Midbrain (tissue), 1 donor: ENCODE measurements at places on chromosomes 3 and 15.

DNA sequence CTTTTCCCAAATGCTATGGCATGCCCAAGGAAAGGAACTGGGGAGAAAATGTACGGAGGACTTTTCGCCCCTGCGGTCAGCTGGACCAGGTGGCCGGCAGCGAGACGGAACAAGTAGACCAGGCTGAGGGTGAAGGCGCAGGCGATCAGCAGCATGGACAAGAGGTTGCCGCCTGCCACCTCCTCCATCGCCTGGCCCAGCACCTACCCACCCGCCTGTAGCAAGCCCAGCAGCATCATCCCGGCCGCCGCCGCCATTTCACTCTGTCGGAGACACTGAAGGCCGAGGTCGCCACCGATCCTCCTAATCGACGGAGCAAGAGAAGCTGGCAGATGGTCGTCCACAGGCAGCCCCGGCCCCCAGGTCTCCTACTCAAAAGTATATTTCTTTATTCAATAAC lies 1046.3 kb upstream of the GBE1 start:
- no peak for DNase-seq

- DNase-seq: no peak
These were observed 82.1 kb downstream of the DUT start for GRCh38 chr15:48413304-48413703.

GRCh38 chr3:129507181-129507831 lies 21.1 kb upstream of the RHO start:
- peak; percentile 48 for DNase-seq

DNA sequence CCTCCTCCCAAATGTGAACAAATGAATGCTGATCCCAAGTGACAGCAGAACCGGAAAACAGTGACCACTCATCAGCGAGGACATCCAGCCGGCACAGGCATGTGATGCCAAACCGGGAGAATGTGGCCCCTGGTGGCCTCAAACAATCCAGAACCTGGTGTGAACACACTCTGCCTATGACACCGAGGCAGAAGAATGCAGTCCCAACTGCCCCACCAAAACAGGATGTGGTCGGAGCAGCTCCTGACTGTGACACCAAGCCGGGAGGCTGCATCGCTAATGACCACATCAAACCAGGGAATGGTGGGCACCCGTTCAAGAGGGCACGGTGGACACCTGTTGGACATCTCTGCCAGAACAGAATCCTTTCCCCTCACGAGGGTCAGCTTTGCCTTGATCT lies 15.4 kb downstream of the SCN5A start:
- no peak for DNase-seq

- DNase-seq: no peak
These were observed 117.5 kb downstream of the APBA2 start for GRCh38 chr15:29003191-29003839.

DNA sequence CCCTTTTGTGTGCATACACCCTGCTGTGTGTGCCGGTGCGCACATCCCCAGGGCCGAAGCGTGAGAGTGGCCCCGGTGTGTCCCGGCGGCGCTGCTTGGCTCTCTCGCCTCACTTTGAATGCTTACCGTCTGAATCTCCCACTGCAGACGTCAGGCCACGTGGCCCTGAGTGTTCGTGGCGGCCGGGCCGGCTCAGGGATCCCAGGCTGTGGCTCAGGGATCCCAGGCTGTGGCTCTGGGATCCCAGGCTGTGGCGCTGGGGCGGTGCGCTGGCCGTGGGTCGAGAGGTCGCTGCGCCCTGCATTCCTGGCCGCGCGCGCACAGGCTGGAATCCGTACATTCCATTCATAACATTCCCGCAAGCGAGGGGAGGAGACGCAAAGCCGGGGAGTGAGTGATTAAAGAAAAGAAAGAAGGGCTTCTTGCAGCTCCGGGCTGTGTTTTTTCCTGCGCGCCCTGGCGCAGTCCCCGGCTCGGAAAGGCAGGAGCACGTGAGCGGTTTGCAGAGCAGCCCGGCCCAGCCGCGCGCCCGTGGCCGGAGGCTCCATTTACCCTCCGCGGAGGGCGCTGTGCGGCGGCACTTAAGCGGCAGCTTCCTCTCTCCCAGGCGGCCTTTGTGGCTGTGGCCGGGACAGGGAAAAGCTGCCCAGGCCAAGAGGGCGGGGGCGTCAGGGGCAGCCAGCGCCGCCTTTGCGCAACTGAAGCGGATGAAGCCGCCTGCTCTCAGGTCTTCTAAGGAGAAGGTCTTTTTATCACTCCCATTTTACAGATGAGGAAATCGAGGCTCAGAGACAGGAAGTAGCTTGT lies 87.0 kb upstream of the ALDH1L1 start:
- peak; percentile 83 for DNase-seq

DNA sequence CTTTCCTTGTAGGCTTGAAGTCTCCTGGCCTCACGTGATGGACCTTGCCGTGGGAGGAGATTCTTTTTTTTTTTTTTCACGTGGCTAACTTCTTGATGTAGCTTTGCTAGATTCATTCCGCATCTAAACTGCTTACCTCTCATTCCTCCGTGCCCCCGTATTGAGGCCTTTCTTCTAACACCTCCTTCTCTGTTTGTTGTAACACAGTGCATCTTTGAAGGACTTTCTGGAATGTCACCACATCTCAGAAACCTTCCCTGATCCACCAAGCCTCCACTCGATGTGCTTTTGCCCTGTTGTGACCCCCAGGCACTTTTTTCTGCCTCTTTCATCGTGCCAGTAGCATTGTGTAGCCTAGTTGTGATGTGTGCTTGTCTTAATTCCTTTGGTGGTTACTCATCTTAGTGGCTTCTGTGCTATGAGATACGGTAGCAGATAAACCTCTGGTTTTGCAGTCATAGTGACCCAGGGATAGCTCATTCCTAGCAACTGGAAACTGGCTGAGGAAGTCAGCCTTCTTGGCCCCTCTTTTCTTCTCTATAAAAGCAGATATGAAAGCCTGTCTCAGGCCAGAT lies 1.6 kb upstream of the BNC1 start:
- no peak for DNase-seq

- DNase-seq: no peak
These were observed 597.2 kb upstream of the ADAMTS9 start for GRCh38 chr3:65284961-65285360.

DNA sequence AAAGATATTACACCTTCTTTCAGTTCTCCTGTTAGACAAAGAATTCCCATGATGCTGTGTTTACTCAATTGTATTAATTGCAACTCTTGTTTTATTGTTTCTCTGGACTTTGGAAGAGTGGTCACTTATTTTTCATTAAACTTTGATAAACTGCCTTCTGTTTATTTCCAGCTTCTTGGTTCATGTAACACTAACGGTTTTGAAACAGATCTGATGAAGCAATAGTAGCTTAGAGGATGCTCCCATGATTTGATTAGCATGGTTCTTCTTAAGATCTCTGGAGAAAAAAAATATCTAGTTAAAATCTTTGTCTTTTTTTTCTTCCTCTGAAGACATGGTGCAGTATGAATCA lies 90.1 kb downstream of the FNDC3B start:
- no peak for DNase-seq

DNA sequence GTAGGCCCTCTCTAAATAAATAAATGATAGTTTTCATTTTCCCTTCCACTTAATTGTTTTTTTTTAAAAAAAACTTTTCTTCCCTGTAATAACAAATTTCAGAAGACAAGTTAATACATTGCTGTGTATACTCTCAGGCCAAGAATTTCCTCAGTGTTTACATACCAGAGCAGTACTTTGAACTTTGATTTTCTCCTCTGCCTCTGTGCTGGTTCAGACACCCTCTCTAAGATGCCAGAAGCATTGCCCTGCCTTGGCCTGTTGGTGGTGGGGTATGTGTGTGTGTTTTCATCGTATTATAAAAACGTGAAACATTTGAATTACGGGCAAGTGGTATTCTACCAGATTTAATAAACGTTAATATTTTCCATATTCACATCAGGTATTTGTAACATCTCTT lies 70.1 kb downstream of the SMAD3 start:
- DNase-seq: no peak

DNA sequence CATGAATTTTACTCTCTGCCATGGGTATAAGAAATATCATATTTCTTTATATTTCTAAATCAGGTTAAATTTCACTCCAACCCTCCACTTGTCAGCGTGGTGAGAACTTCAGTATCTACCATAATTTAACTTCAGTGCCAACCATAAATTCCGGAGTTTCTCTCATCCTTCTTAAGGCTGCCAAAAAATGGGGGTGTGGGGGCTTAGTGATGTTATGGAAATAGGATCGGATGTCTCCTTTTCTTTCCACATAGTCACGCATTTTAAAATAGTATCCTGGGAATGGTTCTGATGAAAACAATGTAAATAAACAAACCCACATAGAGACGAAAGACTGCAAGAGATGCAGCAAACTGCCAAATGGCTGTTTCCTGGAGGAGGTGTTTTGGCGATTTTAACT lies 12.9 kb upstream of the FAM3D start:
- no peak for DNase-seq

DNA sequence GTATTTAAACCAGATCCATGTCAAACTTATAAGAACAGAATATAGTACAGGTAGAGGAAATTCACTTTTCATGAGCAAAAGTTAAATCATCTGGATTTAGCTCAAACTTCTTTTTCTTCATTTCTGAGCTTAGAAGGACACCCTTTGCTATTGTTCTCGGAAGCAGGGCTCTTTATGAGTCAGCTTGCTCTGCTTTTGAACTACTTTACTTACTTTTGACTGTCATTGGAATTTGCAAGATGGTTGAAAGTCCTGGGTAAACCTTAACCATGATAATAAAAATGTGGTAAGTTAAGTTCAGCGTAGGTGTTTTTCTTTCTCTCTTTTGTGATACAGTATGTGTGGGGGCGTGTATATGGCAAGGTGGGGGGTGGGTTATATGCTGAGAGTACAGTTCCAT lies 312.7 kb upstream of the DPH6 start:
- DNase-seq: no peak

DNA sequence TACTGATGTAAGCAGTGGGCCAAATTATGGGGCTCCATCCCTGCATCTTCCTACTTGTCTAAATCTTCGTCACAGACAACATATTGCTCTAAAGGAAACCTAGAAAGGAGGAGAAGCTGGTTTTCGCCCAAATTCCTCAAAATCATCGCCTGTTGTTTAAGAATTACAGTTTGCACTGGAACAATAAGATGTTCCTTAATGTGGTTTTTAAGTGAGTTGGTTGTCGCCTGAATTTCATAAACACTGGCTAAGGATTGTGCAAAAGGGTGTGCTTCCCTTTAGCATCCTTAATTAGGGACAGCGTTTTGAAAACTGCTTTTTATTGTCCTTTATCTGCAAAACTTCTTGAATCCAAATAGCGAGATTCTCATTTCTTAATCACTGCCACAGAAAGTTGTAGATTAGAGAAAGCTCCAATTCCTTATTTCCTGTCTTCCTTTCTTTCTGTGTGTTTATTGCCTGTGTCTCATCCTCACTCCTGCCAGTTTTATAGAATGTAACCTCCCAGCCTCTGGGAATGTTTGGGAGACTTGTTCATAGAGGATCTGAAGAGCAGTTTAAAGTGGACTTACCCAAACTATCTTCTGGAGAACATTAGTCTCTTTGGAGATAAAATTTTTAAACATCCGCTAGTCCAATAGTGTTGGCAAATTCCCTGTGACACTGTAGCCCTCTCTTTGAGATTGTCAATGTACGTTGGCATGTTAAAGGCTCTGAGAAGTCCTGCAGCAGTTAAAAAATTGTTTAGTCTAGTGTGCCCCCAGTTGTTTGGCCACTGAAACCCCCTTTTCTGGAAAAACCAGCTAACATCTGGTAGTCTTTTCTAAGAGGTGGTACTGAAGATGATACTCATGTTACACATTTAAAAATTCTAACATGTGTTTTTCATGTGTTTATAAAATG lies 50.4 kb downstream of the FLNB start:
- DNase-seq: no peak

DNA sequence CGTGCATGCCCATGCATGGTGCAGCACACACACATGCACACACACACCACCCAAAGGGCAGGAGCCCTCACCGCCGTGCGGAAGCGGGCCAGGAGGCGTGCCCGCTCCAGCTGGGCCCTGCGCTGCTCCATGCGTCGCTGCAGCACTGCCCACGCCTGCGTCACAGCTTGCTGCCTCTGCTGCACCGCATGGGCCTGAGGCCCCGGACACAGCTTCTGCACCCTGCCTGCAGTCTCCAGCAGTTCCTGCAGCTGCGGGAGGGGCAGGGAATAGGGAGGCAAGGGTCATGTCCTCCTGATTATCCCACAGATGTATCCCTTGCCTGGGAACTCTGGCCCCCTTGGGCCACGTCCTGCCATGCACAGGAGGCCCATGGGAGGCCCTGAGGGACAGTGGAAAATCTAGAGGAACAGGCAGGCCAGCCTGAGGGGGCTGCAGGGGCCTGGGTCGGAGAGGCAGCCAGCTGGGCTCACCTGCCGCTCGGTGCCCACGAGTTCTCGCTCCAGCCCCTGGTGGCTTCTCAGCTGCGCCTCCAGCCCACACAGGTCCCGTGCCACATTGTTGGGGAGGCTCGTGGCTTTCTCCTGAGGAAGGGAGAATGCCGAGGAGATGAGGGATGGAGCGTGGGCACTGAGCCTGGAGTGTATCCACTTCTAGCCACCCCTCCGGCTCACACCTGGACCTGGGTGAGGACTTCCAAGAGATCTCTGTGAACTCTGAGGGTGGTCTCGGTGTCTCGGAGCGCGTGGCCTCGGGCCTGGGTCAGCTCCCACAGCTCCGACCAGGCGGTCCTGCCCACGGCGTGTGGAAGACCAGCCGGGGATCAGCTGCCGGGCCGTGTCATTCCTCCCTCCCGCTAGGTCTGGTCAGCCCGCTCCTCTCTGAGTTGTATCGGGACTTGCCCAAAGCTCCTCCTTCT lies 23.8 kb downstream of the SPTBN5 start:
- no peak for DNase-seq

DNA sequence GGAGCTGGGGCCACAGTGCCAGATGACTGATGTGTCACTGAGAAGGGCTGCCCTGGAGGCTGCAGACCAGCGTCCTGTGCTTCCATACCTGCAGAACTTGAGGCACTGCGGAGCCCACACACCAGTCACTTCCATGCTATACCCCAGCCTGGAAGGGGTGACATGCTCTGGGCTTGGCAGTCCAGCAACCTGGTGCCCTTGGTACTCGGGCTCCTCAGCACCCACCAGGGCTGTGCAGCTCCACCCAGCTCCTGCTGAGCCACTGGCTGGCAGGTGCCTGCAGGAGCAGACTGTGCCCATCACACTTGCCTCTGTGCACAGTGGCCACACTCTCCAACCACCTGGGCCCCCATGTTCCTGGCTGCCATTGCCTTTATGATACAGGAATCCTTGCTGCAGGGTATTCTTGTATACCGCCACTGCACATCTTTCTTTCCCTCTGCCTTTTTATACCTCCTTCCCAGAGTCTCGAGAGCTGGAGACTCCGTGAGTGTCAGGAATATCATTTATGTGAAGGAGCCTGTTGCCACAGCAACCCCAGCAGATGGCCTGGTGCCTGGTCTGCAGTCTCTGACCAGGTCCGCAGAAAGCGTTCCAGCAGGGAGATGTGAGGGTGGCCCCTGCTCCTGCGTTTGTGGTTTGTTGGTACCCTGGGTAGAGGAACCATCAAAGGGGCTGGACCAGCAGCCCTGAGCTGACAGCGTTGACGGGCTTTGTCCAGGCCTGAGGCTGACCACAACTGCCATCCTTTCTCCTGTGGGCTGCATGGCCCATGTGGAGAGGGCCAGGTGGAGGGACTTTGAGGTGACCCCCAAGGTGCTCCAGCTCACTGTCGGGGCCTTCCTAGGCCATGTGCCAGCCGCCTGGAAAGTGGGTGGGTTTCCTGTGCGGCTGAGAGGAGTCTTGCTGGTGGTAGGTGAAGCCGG lies 93.4 kb upstream of the PLXNA1 start:
- DNase-seq: no peak
